Activated naive CD4-positive, alpha-beta T cell treated with anti-CD3 and anti-CD28 coated beads, Interleukin-2, amount 50 U/mL, for 72 hours (primary cell): ENCODE measurements at places on chromosomes 3 and 15. TPM values are rescaled to one million over a fixed set of nuclear protein-coding genes. Genes with fewer than 3 reads are reported as not detected.

TYRO3 gene
- 1.7 TPM for total RNA-seq

TXNRD3 gene
- 3.2 TPM for total RNA-seq

FBXO40 gene
- total RNA-seq: not detected

RRP9 gene
- total RNA-seq: 23.6 TPM

XPC gene
- 24.5 TPM for total RNA-seq

DNA sequence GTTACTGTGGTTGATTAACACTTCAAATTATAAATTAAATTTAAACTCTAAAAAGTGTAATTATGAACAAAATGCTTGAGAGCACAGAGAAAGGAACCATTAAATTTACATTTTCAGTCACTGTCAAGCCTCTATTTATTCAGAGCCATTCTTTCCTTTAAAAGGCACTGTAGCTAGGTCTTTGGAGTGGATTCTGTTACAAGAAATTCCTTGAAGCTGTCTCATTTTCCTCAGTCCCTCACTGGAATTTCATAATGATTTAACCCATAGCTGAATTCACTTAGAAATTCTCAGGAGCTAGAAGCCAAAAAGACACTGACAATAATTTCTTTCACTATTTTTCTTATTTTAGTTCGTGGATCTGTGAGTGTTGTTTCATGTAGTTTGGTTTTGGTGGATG is 81.2 kb upstream of the TCF12 start:
- no peak for DNase-seq

DNA sequence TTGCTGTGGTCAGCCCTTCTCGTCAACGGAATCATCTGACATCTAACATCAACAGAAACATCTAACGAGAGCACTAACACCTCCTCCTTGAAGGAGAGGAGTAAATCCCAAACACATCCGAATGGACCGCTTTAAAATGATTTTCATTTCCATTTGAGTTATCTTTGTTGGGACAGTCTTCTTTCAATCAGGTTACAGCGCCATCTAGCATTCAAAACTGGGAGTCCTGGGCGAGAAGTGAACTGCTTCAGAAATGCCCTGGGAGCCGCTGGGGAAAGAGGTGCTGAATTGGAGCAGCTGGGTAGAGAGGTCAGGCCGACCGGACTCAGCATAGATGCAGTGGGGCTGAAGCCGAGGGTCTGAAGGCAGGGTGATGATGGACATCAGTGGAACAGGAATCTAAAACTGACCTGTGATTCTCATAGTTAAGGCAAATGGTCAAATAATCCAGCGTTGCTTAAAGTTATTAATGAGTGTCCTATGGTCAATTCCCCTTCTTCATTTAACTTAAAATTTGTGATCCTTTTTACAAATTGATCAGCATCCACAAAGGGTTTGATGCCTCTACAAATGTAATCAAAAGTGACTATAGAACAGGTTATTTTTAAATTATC is 170.0 kb upstream of the NDN start:
- DNase-seq: peak; percentile 18

GRCh38 chr3:89851974-89852621 is 744.7 kb downstream of the EPHA3 start:
- no peak for DNase-seq

- no peak for DNase-seq
These were observed 192.4 kb downstream of the FHIT start for GRCh38 chr3:61058836-61059235.

DNA sequence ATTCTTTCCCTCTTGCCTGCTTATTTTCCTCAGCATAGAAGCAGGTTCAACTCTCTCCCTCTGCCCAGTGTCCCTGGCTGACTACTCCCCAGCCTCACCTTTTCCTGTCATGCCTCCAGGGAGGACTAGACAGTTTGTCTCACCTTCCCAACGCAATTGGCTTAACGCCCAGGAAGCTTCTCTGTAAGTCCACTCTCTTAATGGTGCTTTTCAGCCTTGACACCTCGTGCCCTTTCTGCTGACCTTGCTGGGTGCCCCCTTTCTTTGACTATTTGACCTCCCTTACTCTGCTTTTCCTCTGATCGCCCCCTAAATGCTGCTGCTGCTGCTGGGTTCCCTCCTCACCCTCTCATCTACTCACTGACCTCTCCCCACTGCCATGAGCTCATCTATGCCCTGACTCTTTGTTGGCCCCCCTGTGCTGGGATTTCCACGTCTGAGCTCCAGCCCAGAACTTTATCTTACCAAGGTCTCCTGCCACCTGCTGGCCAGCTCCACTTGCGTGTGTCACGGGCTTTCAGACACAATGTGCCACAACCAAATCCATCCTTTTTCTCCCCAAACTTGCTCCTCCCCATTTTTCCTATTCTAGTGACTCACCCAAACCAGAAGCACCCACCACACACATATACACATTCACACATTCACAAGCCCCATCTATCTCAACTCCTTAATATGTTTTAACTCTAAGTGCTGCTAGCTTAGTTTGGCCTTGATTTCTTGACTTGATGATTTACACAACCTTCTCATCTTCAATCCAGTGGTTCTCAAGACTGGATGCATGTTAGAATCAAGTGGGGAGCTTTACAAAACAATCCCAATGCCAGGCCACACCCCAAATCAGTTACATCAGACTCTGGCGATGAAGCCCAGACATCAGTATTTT is 16.6 kb downstream of the EPB42 start:
- peak; percentile 48 for DNase-seq

DNA sequence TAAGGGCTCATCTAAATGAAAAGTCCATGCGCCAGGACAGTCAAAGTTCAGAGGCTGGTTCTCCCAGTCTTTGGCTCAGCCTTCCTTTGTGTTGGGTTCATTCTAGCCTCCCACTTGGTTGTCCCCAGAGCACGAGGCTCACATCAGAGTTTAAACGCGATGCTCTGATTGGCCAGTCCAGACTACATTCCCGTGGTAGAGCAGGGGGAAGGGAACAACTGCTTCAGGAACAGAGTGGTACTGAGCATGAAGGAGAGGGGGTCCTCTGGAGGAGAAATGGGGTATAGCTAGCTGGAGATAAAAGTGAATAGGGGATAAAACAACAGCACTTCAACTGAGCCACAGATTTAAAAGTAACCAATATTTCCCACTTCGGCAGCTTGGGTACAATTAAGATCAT is 32.2 kb downstream of the ANAPC13 start:
- no peak for DNase-seq

DNA sequence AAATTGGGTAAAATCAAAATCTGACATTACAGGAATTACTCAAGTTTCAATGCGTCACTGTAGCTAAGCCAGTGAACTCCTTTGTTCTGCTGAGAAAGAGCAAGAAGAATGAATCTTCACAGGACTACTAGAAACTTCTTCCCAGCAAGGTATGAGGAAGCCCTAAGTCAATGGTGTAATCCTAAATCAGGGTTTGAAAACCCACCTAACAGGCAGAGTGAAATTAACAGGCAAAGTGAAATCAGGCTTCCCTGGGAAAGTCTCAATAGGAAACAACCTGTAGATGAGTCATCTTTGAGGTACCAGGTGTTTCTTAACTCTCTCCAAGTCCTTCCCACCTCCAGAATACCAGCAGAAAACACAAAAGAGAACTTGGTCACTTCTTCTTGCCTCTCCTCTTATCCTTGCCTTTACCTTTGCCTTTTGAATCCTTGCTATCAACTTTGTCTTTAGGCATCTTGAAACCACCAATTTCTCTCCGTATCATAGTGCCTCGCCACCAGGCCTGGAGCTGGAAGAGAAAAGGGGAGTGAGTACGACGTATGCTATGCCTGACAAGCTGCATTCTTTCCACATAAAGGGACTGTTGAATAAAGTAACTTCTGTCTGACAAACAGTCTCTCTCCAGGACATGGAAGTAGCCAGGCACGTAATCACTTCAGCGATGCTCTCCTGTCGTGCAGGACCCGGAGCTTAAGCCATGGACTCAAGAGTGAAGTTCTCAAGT is 60.6 kb upstream of the RPL35A start:
- DNase-seq: no peak

DNA sequence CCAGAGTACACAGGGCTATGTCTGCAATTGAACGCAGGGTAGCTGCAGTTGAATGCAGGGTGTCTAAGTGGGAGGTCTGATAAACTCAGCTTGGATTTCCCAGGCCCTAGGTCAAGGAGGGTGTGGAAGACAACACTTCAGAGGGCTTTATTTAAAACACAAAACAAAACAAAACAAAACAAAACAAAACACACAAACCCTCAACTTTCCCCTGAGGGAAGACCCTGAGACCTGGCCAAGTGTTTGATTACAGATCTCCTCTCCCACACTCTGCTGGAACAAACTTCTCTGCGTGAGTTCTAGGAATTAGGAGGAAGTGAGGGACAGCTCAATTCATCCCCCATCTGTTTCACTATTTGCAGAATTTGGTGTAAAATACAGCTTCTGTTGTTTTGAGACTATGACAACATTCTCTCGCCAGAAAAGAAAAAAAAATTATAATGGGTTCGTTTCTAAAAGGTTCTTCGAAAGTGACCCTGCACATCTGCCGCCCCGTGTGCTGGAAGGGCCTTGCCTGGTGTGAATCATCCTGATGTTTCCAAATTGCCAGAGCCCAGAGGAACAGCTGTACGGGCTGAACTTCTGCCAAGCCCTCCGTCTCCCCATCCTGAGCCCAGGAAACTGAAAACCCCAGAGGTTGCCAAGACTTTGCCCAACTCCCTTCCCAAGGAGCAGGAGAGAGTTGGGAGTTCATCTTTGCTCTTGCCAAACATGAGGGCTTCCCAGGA is 73.3 kb upstream of the RAD18 start:
- DNase-seq: no peak

DNA sequence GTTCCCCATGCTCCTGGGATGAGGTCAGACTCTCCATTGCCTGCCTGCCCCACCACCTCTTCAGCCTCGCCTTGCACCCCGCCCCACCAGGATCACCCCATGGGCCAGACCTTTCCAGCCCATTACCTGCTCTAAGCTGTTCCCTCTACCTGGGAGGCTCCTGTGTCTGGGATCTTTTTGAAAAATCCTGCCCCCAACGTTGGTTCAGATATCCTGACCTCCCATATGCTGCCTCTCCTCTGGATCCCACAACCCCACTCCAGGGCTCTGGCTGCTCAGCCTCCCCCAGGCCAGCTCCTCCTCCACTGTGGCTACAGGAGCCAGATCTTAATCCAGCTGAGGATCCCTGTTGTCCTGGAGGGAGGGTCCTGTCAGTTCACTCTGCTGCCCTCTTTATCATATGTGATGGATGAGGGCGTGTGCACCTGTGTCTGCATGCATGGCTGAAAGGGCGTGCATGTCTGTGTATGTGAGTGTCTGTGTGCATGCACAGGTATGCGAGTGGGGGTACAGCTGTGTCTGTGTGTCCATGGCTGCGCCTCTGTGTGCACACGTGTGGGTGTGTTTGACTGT is 21.7 kb upstream of the ALAS1 start:
- DNase-seq: no peak

DNA sequence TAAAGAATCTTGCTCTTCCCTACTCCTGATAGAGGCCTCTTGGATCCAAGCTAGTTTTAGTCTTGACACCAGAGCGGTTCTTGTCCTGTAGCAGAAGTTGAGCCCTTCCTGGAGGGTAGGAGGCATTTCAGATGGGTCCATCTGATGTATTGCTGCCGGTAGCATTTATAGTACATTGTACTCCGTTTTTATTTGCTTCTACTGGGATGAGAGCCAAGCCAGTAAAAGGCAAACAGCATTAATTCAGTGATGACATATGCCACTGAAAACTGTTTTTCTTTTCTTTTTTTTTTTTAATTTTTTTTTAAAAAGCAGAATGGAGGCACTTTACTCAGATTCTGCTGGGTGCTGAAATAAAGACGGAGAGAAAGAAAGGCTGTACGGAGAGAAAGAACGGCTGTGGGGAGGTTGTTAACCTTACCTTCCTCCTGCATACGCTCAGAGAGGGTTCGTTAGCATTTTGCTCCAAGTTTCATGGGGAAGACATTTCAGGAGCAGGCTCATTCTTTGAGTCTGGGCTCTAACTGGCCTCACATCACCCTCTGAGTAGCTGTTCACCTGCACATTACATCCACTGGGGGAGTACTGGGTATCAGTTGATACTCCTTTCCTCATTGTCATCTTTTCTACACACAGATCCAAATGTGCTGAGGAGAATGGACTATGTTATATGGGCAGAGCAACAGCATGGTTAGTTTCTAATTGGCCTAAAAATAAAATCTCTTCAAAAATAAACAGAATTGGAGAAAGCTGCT is 161.5 kb downstream of the FEZF2 start:
- DNase-seq: no peak

DNA sequence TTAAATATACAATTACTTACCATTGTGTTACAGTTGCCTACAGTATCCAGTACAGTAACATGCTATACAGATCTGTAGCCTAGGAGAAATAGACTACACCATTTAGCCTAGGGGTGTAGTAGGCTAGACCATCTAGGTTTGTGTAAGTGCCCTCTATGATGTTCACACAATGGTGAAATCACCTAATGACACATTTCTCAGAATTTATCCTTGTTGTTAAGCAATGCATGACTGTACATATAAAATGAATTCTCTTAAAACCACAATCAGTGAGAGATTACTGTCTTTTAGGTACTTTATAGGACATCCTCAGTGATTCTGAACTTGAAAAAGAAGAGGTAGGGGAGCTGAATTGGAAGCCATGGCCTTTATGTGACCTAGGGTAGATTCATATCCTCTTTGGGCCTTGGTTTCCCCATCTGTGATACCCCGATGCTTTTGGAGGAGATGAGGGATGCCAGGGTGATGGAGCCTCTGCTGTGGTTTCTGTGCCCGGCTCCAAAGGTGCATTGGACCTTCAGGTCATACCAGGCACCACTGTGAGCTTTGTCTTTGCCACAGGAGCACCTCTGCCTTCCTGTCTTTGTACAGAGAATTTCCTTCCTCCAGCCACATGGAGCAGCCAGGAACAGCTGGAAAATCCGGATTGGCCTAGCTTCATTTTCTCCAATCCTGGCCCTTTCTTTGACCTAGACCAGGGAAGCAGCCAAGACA is 51.9 kb upstream of the FLNB start:
- DNase-seq: no peak

GRCh38 chr3:174340624-174341587 is 518.2 kb upstream of the NAALADL2 start:
- no peak for DNase-seq

DNA sequence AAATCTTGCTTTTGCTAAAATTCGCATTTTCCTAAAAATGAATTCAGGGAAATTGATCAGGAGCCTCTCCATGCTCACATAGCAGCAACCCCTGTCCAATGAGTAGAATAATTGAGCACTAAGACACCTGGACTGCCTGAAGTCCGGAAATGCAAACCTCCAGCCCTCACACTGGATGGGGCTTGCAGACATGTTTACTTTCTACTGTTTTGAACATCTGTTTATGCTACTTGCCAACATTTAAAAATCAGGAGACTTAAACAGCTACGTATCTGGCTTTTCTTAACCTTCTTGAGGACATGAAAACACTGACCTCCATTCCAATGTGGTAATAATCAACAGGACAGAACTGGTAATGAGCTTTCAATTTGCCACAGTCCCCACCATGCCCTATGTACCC is 184.4 kb downstream of the SHOX2 start:
- no peak for DNase-seq

DNA sequence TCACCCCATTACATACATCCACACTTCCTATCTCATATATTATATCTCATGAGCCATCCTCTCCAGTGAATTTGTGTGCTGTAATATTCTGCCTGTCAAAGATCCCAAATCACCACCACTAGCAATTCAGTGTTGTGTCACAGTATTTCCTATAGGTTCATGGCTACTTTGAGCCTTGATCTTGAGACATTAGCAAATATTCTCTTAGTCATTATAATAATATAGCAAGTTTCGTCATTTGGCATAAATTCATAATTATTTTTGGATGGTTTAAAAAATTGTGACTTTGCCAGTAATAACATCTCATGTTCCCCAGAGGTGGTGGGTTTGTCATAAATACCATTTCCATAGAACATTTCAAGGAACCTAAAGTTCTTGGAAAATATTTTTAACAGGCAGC is 47.7 kb downstream of the CMSS1 start:
- DNase-seq: no peak
